BE2C (cell line): ENCODE measurements at places on chromosomes 11 and 22.
A peak's percentile ranks its signal among the peaks of the same experiment; 100 is the strongest.

DNA sequence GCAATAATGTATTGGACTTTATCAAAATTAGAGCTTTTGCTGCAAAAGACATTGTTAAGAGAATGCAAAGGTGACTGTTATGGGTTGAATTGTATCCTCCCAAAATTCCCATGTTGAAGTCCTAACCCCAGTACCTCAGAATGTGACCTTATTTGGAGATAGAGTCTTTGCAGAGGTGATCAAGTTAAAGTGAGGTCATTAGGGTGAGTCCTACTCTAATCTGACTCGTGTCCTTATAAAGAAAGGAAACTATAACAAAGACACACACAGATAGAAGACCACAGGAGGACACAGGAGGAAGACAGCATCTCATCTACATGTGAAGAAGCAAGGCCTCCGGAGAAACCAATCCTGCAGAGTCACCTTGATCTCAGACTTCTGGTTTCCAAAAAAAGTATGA lies 1011.2 kb downstream of the TBC1D22A start:
- DNase-seq: no peak

- DNase-seq: peak; percentile 5
Observed at GRCh38 chr11:119488256-119488995, 65.5 kb upstream of the THY1 start.

- peak; percentile 58 for DNase-seq
Observed at GRCh38 chr11:17972987-17973386, 39.9 kb downstream of the SERGEF start.

GRCh38 chr22:38845004-38845740 lies 1.3 kb upstream of the NPTXR start:
- no peak for DNase-seq

GRCh38 chr11:90309693-90310092 lies 86.8 kb upstream of the CHORDC1 start:
- DNase-seq: no peak

DNA sequence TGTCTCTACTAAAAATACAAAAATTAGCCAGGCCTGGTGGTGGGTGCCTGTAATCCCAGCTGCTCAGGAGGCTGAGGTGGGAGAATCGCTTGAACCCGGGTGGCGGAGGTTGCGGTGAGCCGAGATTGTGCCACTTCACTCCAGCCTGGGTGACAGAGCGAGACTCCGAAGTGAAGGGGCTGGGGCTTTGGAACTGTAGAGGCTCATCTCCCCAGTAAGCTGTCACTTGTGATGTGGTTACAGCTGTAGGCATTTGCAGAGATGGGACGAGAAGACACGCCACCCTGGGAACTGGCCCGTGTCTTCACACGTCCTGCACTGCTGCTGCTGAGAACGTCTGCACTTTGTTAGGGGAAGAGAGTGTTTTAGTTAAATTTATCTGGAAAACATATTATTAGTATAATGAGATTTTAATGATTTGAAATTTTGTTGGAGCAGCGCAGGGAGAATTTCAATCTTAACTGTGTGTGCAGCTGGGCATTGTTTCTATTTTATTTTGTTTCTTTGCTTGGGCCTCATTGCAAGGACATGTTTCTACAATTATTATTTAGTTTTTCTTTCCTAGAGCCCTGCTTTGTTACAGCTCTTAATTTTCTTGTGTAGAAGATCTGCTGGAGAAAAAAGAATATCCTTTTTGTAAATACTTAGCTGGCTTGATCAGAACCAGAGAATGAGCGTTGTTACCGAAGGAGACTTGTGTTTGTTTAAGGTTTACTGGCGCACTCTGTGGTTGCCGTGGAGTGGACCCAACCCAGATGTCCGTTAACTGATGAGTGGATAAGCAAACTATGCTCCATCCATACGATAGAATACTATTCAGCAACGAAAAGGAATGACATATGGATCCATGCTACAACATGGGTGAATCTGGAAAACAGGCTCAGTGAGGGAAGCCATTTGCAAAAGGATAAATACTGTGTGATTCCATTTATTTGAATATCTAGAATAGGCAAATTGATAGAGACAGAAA lies 18.4 kb downstream of the PARVB start:
- no peak for DNase-seq

DNA sequence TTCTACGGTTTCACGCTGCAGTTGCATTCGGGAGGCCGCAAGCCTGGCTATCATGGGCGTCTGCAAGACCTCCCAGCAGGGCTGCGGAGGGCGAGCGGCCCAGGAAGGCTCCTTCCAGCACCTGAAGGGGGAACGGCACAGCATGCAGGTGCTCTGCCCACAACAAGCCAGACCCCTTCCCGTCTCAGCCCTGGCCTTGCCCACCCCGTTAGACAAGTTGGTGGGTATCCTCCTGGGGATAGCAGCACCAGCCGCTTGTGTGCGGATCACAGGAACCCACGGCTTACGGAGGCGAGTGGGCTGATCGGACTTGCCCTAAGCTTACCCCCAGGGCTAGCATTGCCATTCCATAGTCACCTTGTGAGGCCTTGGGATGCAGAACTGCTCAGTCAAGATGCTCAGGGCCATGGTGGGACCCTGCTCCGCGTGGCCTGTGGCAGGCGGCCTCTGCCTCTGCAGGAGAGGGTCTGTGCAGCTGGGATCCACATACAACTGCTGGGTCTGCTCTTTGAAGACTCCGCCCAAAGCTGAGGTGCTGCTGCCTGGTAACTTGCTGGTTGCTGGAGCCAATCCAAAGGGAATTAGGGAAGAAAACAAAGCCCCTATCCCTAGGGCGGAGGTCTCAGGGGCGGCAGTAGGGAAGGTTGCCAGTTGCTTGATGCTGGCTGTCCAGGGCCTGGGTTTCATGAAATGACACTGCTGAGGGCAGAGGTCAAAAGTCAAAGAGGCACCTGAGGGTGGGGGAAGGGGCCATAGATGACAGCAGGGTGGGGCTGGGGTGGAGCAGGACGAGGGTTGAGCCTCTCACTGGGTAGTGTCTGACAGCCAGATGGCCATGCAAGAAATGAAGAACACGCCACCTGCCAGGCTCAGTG lies 1.4 kb upstream of the OSBPL5 start:
- DNase-seq: no peak

DNA sequence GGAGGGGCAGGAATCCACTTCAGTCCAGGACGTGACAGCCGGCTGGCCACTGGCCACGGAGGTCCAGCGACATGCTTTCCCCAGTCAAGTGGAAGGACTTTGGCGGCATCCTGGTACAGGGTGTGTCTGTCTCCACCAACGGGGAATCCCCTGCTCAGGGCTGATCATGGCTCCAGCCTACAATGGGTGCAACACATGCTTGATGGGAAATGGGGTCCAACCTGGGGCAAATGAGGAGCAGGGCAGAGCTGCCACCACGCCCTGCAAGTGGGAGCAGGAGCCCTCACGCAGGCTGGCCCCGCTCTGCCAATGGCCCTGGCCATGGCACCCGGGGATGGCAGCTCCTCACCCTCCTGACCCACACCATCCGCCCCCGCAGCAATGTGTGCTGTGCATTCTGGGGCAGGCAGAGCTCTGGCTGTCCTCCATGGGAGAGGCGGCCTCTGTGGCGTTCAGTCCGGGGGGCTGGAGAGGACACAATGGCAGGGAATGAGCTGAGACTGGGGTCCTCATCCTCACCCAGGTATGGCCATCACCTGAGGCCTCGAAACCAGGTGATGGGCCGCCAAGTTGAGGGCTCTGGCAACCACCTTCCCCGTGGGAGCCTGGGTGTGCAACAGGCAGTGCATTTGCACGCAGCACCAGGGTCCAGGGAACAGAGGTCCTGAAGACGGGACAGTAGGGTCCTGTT lies 5.8 kb upstream of the SEPTIN5 start:
- no peak for DNase-seq

- DNase-seq: peak; percentile 58
Observed at GRCh38 chr11:63920126-63920938, 3.4 kb upstream of the RCOR2 start.

DNA sequence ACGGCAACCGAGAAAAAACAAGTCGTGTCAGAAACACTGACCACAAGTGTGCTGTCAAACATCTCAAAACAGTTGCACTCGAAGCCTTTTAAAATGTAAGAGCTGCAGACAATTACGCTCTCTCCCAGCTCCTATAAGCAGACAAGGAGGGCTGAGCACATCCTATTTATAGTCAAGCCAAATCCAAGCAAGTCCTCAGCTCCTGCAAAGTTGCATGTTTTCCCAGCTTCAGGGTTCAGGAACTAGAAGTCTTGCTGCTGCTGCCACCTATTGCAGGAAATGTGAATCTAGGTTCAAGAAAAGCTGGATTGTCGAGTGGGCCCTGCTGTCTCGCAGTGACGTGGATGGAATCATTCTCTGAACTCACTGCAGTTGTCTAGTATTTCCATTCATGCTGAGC lies 15.5 kb downstream of the EFCAB6 start:
- DNase-seq: no peak

- peak; percentile 55 for DNase-seq
Observed at GRCh38 chr11:68398995-68399851, 61.3 kb upstream of the PPP6R3 start.

GRCh38 chr22:45475063-45475747 lies 27.5 kb upstream of the FBLN1 start:
- no peak for DNase-seq

- no peak for DNase-seq
Observed at GRCh38 chr11:117685566-117685965, 111.5 kb downstream of the DSCAML1 start.

DNA sequence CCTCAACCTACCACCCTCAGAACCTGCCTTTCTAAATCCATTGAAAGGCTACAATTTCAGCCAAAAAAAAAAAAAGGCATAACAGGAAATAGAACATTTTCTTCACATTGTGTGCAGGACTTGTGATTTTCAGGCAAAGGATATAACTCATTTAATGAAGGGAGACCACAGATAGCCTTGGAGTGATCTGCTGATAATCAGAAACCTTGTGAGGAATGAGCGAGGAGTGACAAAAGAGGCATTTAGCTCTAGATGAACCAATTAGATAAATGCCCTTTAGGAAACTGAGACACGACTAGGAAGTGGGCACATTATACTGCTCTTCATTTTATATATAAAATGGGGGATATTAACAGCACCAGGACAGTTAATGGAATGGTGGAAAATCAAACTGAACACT lies 216.5 kb upstream of the GRIA4 start:
- no peak for DNase-seq

DNA sequence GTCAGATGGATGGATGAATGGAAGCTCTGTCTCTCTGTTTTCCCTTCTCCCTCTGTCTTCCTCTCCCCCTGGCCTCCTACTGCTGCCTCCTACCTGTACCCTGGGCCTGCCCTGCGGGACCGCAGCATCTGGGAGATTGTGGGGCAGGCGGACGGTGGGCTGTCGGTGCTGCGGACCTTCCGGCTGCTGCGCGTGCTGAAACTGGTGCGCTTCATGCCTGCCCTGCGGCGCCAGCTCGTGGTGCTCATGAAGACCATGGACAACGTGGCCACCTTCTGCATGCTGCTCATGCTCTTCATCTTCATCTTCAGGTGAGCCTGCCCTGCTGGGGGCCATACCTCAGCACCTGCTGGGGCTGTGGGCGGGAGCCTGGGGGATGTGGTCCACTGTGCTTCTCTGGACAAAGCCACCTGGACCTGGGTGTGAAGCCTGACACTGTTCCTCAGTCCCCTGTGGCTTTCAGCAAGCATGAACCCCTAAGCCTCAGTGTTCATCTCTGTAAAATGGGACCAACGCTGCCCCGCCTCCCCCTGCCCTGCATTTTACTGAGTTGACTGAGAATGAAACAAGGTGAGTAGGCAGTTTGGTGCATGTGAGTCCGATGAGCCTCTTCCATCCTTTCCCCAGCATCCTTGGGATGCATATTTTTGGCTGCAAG lies 88.4 kb downstream of the CACNA1I start:
- no peak for DNase-seq

DNA sequence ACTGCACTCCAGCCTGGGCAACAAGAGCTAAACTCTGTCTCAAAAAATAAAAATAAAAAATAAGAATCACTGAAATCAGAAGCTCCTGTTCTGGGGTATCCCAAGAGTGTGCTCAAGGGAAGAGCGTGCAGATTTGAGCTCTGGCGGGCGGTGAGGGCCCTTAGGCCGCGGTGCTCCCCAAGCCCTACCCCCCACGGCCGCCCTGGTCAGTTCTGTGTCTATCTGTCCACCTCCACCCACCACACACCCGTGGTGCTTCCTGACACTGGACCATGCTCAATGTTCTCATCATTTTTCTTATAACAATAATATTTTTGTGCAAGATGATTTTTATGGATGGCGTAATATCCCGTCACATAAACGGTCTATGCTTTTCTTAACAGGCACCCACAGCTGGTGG lies 71.1 kb downstream of the RTL6 start:
- no peak for DNase-seq

GRCh38 chr11:64851831-64852351 lies 7.4 kb upstream of the CDC42BPG start:
- no peak for DNase-seq

GRCh38 chr11:87136236-87136635 lies 98.5 kb downstream of the TMEM135 start:
- DNase-seq: no peak

DNA sequence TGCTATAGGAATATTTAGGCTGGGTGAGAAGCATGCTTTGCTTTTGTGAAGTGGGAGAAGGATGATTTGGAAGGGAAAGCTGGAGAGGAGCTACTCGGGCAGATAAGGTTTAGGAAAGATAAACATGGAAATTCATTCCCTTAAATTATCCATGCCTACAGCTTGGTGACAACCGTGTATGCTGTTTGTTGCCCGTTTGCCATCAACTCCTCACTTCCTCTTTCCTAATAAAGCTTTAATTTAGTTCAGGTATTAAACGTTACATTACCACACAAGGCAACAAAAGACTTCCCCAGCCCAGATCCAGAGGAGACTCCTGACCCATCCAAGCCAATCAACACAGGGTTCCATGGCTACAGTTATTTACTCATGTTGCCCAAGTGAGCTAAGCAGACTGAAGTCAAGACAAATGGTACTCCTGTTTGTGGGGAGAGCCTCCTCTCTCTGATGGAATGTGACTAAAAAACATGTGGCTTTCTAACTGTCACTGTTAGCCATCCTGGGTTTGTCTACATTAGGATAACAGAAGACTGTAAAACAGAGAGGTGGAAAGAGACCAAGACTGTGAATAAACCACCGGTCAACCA lies 101.7 kb upstream of the GRAMD1B start:
- DNase-seq: no peak

DNA sequence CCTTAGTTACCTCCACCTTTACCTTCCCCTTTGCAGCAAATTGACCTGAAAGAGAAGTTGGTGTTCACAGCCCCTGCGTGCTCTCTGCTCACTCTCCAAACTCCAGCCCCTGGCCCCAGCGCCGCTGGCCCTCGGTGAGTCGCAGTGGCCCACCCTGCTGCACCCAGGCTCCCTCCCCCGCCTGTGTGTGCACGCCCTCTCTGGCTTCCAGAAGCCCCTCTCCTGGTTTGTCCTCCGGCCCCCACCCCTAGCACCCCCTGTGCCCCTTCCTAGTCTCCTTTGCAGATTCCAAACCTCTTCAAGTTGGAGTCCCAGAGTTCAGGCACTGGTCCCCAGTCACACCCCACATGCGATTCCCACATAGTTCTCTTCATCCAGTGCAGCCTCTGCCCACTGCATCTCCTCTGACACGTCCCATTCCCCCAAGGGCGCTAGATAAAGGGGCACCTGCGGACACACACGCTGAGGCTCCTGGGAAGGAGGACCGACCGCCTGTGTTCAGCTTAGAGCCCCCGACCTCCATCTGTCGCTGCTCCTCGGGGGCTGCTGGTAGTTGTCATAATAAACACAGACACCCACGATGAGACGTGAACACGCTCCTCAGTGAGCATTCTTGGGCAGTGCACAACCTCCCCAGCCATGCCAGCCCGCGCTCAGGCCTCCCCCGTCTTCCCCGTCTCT lies 1.5 kb upstream of the PHRF1 start:
- DNase-seq: no peak
